Activated T-helper 2 cell treated with anti-CD3 and anti-CD28 coated beads, Interferon-gamma antibody, Interleukin-2, Interleukin-4, amounts not matched to agents 10 μg/mL and 5 μg/mL and 100 μg/mL, durations not matched to agents 14 hours and 24 hours and 36 hours (primary cell): ENCODE measurements at places on chromosomes 7 and 10.

DNA sequence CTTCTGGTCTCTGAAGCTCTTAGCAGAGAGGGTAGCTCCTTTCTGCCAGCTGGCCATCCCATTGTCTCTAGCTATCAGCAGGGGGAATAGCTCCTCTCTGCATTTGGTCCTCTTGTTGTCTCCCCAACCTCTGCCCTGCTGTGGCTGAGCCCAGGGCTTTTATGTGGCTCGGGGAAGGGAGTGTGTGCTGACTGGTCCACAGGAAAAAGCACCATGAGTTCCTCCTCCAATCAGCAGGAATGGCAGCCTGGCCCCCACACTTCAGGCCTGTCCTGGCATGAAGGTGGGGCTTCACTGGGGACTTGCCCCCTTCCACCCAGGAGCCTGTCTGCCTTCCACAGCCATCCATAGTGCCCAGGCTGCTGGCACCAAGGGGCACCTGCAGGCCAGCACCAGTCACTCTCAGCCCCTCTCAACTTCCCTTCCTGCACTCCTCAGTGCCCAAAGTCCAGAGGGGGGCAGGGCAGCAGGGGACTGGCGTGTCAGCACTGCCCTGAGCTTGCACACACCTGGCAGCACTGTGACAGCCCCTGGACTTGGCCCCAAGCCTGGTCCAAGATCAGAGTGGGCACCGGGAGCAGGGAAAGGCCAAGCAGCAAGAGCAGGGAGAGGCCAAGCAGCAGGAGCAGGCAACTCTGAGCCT, 36.2 kb downstream of the NOLC1 start:
- DNase-seq, result no peak

- no peak for DNase-seq
Observed at GRCh38 chr10:36068542-36068941, 426.4 kb upstream of the FZD8 start.

DNA sequence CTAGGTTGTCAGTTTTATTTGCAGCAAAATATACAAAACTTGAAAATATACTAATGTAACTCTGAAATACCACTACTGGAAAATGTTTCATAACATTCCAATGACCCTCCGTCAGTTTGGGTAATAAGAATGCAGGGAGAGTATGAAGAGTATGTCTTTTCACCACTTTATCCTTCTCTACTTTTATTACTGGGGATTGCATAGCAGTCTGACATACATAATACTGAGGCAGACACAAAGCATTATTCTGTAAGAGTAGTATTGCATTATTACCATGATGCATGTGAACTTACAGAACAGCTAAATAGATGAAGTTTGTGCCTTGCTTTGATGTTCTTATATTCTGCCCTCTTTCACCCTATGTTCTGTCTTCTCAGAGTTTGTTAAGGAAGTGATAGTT, 151.8 kb upstream of the TPK1 start:
- no peak for DNase-seq

DNA sequence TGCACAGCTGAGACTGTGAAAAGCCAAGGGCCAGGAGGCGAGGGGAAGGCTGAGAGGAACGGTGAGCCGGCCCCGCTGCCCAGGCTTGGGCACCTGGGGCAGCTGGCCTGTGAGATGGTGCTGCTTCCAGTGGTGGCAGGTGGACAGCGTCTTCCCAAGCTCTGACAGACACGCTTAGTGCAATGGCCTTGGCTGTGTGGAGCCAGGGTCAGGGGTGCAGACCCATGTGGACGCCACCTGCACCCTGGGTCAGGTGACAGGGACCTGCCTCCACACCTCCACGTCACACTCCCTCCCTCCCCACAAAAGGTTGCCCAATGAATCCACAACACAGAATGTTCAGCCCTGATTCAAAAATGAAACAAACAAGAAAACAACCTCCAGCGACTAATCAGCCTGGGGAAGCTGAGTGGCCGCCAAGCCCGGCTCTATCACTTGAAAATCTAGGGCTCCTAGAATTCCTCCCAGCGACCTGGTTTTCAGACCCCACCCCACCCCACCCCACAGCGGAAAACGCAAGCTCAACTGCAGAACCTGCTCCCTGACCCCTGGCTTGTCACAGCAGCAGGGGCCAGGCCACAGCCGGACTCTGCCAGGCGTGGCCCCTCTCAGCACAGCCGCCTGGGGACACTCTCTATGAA, 54.3 kb downstream of the PRKAG2 start:
- DNase-seq, result no peak

DNA sequence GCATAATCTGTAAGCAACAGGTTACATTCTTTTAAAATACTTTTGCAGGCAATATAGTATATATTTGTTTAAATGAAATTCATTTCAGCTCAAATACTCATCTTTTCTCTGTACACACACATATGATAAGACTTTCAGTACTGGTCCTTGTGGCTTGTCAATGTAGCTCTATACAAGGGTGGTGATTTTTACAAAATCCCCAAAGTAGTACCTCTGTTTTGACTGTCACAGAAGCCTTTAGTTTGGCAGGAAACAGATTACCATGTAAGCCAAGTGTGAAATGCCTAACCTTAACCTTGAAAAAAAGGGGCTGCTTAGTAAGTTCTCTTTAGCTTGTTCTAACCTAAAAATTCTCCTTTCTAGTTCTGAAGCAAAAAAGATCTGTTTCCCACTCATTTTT, 87.9 kb downstream of the KCND2 start:
- no peak for DNase-seq

GRCh38 chr10:75528392-75528791, 97.0 kb downstream of the LRMDA start:
- DNase-seq, result no peak

DNA sequence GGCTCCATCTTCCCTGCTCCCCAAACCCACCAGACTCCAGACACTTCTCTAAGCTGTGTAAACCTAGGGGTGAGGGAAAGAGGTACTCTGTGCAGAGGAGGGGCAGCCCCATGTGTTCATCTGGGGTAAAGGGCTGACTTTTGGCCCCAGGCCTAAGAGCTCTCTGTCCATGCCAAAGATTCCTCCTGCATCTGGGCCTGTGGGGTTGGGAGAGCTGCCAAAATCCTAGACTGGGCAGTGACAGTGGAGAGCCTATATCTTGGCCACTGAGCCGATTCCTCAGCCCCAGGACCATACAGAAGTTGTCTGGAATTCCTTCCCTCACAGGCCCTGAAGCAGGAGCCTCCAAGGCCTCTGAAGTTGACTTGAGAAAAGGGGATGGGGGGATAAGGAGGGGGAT, 25.3 kb upstream of the LEP start:
- DNase-seq, result no peak

- DNase-seq, result no peak
Observed at GRCh38 chr10:44703241-44704155, 207.6 kb upstream of the TMEM72 start.

DNA sequence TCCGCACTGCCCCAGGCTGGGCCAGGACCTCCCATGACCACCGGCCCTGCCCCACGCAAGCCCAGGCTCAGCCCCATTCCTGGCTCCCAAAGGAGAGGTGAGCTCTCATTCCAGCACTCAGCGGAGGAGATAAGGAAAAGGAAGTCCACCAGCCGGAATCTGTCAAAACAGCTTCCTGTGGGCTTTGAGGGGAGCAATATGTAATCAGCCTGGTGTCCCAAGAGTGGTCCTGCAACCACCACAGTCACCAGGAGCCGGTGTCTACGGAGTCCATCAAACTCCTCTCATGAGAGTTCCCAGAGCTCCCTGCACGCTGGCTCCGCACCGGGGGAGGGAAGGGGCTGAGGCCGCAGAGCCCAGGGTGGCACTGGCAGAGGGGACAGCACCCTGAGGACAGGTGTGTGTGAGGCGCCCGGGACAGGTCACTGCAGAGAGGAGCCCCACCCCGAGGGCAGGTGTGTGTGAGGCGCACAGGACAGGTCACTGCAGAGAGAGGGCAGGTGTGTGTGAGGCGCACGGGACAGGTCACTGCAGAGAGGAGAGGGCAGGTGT, 57.9 kb downstream of the STK32C start:
- no peak for DNase-seq

GRCh38 chr7:101537205-101537604, 91.9 kb downstream of the MYL10 start:
- no peak for DNase-seq

- DNase-seq, result no peak
Observed at GRCh38 chr7:132906193-132906835, 175.6 kb downstream of the CHCHD3 start.

- DNase-seq, result no peak
Observed at GRCh38 chr7:42617071-42617765, 294.7 kb downstream of the C7orf25 start.

- no peak for DNase-seq
Observed at GRCh38 chr10:87716348-87716670, 56.6 kb downstream of the PAPSS2 start.

DNA sequence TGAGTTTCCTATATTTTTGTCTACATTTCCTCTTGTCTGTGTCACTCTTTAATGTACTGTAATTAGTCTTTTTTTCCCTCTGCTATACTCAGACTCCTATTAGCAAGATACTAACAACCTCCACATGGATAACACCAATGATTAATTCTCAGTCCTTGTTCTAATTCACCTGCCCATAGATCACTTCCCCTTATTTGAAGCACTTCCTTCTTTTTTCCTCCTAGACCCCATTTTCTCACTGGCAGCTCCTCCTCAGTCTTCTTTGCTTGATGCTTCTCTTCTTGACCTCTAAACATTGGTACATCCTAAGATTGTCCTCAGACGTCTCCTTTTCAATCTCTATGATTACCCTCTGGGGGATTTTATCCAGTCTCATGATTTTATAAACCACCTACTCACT, 98.2 kb upstream of the IMMP2L start:
- no peak for DNase-seq

- no peak for DNase-seq
Observed at GRCh38 chr7:138948403-138948802, 32.8 kb downstream of the KIAA1549 start.

- DNase-seq, result no peak
Observed at GRCh38 chr7:48446721-48447120, 275.5 kb downstream of the ABCA13 start.

DNA sequence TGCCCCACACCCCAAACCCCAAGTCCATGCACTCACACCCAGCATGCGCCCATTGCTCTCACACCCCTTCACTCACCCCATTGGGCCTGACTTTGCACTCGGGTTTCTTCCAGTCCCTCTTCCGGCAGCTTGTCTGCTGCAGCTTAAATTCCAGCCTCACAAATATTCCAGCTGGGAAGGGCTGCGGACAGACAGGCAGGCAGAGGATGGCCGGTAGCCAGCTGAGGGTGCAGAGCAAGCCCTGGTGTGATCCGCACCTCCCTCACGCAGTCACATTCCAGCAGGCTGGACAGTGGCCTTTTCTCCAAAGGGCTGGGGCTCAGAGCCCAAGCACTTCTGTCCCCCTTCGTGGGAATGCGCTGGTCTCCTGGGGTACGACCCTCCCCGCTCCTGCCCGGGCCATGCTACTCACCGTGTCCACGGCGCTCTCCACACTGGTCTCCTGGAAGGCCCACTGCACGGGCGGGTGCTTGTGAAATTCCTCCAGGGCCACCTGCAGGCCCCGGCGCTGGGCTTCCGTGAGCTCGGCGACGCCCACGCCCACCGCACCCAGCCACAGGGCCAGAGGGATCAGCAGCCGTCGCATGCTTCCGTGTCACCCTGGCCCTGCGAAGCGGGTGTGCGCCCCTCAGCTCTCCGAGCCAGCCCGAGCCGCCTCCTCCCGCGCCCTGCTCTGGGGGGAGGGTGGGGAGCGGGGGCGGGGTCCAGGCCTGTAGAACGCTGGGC, 1.2 kb downstream of the RARRES2 start:
- no peak for DNase-seq

- no peak for DNase-seq
Observed at GRCh38 chr7:91266689-91267090, 2.5 kb downstream of the FZD1 start.

GRCh38 chr10:3213758-3214515, 41.4 kb upstream of the PITRM1 start:
- no peak for DNase-seq

DNA sequence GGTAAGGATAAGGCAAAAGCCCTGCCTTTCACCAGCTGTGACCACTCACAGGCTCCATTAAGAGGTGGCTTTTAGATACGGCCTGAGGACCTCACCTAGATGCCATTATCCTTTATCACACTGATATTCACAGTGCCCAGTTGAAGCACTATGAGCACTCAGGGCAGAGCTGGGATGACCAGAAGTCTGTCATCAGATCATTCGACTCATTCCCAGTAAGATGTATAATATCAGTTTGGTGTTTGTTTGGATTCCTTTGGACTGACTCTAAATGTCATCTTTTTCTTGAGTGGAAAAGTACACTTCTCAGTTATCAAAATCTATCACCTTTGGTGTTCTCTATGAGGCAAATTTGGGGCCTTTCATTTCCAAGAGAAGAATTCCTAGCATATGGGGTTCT, 18.7 kb downstream of the CCDC136 start:
- DNase-seq, result no peak

DNA sequence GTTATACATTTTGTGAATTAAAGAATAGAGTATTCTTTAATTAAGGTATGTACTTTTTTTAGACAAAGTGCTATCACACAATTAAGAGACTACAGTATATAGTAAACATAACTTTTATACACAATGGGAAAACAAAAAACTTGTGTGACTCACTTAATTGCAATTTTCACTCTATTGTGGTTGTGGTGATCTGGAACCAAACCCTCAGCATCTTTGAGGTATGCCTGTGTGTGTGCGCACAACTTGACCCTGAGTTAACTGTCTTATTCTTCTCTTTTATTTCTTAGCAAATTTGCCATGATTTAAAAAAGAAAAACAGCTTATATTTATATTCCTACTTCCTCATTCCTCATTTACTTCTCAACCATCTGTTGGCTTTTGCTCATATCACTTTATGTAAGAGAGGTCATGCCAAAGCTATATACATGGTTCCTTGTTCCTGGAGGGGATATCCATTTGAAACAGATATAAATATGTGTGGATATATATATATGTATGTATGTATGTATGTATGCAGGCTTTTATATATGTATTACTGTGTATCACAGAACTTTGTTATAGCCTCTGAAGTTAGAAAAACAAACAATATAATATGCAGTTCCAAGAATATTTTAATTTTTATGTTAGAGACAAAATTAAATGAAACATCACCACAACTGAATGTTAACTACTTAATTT, 259.5 kb upstream of the HGF start:
- DNase-seq, result no peak

GRCh38 chr7:55278321-55278720, 86.8 kb upstream of the LANCL2 start:
- DNase-seq, result no peak

- DNase-seq, result no peak
Observed at GRCh38 chr7:92837000-92837749, 802 bp upstream of the CDK6 start.

DNA sequence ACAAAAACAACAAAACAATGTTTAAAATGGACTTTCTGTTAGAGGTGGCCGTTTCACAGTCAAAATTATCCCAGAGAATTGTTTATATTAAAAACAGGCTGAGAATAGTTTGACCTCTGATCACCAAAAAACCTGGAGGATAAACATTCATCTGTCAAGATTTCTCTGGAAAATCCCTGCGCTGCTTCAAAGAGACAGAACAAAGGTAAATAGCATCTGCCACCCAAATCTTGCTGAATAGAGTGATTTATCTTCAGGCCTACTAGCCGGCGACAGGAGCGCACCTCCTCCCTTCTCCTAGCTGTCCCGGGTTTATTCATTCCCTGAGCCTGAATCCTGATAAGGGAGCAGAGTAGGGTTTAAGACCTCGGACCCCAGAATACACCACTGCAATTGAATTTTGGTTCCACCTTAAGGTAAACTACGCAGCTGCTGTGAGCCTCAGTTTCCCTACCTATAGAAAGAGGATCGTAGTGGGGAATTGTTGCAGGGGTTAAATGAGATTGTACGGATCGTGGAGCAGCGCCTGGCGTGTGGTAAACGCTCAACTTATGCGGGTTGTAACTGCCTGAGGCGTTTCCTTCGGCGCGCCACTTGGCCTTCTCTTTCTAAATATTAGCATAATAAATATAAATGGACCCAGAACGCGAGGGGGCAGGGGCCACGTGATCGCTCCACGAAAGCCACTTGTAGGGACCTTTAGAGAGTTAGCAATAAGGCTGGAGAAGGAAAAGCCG, 498 bp upstream of the ST7 start:
- DNase-seq, result no peak
